ENCODE measurements at places on chromosomes 4 and X. TPM values are rescaled to one million over a fixed set of nuclear protein-coding genes. Genes with fewer than 3 reads are reported as not detected.

Gene MAGEB1
- 30.3 TPM for total RNA-seq

Gene L1CAM
- total RNA-seq, result 7.4 TPM

Gene SGMS2
- total RNA-seq, result 22.3 TPM

Gene BRS3
- total RNA-seq, result not detected

Gene ASB11
- total RNA-seq, result not detected

Gene NUDT6
- total RNA-seq, result 11.4 TPM

Gene SMARCA1
- total RNA-seq, result 26.6 TPM

Gene ATP1B4
- total RNA-seq, result not detected

Gene CLDN22
- total RNA-seq, result not detected
